ENCODE measurements at places on chromosomes 6 and 20. TPM values are rescaled to one million over a fixed set of nuclear protein-coding genes. Genes with fewer than 3 reads are reported as not detected.

GRCh38 chr20:20466341-20466879, 98.5 kb downstream of the INSM1 start:
- no peak for DNase-seq

Gene FBXO9
- total RNA-seq = 37.5 TPM

DNA sequence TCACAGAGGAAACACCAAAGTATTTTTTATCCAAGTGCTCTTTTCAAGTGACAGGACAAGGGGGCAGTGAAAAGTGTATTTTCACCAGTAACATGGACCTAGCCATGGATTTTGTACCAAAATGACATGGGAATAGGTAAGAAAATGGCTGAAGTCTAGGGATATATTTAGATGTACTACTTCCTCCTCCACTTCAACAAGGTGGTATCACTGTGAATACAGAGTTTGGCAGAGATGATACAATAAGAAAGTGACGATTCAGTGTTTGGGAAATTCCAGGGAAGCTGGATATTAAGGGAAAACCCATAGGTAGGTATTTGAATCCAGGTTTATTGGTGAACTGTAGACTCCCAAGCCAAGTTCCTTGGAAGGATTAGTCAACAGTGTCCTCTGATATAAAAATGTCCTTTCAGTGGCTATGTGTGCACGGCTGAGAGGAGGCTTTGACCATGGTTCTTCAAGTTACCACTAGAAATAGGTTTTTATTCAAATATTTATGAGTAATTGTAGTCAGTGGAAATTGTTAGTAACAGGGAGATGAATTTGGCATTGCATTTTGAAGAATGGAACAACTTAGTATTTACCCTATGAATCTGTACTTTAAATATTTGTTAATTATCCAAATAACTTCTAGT, 356.0 kb upstream of the CITED2 start:
- no peak for DNase-seq

GRCh38 chr20:46446851-46447250, 40.4 kb upstream of the ELMO2 start:
- no peak for DNase-seq

DNA sequence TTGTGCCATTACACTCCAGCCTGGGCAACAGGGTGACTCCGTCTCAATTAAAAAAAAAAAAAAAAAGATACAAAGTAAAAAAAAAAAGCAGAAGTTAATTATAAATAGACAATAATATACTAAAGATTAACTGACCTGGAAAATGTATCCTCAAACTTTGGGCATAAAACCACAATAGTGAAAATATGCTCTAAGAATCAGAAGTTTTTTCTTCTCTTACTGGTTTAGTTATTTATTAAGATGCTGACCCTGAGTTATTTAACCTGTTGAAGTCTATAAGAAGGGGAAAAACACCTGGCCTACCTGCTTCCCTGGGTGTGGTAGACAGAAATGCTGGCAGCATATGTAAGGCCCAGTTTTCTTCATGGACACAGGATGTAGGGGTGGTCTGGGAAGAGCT, 133.7 kb upstream of the MLIP start:
- no peak for DNase-seq

- DNase-seq = no peak
Observed at GRCh38 chr6:167766986-167767714, 59.6 kb upstream of the AFDN start.

Gene TLDC2
- total RNA-seq = 0.28 TPM

- peak; percentile 30 for DNase-seq
Observed at GRCh38 chr6:159727717-159728445, 575 bp downstream of the WTAP start.

DNA sequence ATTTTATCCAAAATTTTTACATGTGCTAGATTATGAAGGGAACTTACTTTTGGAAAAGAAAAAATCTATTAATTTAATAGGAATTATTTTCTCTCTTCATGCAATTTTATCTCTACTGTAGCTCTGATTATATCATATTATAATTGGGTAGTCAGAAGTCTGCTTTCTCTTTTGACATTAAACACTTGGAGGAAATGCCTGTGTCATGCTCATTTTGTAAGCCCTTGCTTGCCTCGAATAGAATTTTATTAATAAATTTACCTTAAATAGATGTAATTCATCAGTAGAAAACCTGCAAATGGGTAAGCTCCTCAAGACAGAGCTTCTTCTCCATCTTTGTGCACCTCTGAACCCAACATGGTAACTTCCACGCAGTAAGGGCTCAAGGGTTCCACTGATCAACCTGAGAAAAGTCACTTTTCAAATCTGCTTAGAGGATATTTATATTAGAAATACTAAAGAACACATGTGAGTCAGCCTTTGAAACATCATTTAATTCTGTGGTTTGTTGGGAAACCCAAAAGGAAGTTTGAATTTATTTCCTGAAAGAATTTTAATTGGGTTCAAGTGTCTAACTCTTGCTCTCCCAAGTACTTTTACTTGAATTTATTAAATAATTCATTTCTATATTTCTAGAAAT, 266.0 kb downstream of the ALDH8A1 start:
- no peak for DNase-seq
